ENCODE measurements at places on chromosomes 6 and 20.

- H3K4me1 ChIP-seq = no peaks in the 10 kb centered on the region
- DNase-seq = no peak
- H3K27me3 ChIP-seq = no peaks in the 10 kb centered on the region
- H3K27ac ChIP-seq = no peak overlapping the region
- H3K36me3 ChIP-seq = no peaks in the 10 kb centered on the region
Observed at GRCh38 chr6:120122401-120122800, 772.8 kb upstream of the MAN1A1 start.

DNA sequence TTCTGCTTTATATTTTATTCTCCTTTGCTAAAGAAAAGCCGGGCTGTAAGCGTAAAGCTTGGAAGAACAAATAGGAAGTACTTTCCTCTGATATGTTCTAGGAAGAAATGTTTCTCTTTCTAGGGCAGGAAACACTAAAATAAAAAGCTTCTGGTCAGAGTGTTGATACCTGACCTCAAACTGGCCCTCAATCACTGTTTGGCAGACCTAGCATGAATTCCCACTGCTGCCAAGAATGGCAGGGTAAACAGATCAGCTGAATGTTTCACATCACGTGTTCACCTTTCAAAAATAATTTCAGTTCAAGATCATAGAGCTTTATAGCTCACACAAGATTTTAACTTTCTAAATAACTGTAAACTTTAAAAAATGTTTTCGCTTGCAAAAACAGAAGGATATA lies 2.9 kb downstream of the MPC1 start:
- H3K4me1 ChIP-seq = peaks cover 25% of the 10 kb centered on the region
- no peaks in the 10 kb centered on the region for H3K27me3 ChIP-seq
- no peak overlapping the region for H3K27ac ChIP-seq

GRCh38 chr6:4884646-4885340 lies 108.6 kb downstream of the CDYL start:
- H3K4me1 ChIP-seq = peaks cover 3% of the 10 kb centered on the region
- no peaks in the 10 kb centered on the region for H3K27me3 ChIP-seq
- H3K36me3 ChIP-seq = no peaks in the 10 kb centered on the region
- H3K27ac ChIP-seq = no peak overlapping the region

- no peaks in the 10 kb centered on the region for H3K4me1 ChIP-seq
- no peak overlapping the region for H3K4me3 ChIP-seq
- DNase-seq = no peak
- H3K27ac ChIP-seq = no peak overlapping the region
Observed at GRCh38 chr6:282177-282866, 10.0 kb upstream of the DUSP22 start.

DNA sequence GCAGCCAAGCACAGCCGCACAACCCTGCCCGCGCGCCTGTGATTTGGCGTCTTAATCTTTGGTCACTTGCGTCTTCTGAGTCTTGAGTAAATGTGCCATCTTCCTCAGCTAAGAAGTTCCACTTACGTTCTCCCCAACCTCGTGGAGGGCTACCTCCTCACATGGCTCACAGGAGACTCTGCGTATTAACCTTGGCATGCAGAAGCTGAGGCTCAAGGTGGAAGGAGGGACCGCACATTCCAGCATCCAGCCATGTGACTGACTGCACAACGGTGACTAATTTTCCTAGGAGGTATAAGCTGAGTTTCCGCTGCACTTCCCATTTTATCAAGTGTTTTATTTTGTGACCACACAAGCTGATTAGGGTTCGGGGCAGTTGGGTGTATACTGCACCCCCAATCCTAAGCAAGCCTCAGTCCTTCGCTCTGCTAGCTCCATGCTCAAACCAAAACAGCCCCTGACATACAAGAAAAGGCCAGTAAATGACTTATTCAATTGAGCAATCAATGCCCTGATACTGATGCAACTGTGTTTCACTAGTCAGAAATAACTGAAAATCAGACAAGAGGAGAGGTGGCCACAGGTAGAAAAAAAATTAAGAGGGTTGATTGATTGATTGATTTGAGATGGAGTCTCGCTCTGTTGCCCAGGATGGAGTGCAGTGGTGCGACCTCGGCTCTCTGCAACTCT lies 7.0 kb downstream of the BEND3 start:
- H3K4me1 ChIP-seq = no peaks in the 10 kb centered on the region
- H3K27ac ChIP-seq = no peak overlapping the region
- H3K27me3 ChIP-seq = no peaks in the 10 kb centered on the region

DNA sequence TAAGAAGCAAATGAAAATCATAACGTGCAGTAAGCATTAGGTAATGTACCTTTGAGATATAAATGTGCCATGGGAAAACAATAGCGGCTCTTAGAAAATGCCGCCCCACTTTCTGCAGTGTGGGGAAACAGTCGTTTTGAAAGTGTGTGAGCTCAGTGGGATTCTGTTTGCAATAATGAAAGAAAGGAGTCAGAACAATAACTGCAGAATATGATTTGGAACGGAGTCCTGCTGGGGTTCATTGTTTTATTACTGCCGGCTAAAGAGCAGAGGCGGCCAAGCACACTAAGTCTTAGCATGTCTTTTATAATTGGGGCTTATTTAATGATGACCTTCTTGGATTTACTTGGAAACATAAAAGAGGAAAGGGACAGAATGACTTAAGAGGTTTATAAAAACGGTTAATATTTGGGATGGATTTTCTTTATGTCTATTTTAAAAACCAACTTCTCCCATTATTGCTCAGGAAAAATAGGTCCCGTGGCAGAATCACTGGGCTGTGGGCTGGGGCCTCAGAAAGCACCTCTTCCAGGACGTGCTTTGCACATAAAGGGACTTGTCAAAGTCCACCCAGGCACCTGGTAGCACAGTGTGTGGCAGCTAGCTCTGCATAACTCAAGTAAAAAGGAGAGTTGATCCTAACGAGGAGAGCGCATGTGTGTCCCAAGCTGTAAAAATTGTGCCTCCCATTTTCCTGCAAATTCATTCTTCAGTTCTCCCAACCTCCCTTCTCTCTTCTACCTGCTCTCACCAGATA lies 44.0 kb upstream of the SLC22A16 start:
- no peak for DNase-seq
- H3K4me1 ChIP-seq = no peaks in the 10 kb centered on the region
- H3K27me3 ChIP-seq = no peaks in the 10 kb centered on the region

- no peaks in the 10 kb centered on the region for H3K4me1 ChIP-seq
- H3K27ac ChIP-seq = no peak overlapping the region
- H3K36me3 ChIP-seq = no peaks in the 10 kb centered on the region
- DNase-seq = peak; percentile 32
- H3K4me3 ChIP-seq = no peak overlapping the region
Observed at GRCh38 chr6:125310994-125311649, 9.4 kb upstream of the HDDC2 start.

DNA sequence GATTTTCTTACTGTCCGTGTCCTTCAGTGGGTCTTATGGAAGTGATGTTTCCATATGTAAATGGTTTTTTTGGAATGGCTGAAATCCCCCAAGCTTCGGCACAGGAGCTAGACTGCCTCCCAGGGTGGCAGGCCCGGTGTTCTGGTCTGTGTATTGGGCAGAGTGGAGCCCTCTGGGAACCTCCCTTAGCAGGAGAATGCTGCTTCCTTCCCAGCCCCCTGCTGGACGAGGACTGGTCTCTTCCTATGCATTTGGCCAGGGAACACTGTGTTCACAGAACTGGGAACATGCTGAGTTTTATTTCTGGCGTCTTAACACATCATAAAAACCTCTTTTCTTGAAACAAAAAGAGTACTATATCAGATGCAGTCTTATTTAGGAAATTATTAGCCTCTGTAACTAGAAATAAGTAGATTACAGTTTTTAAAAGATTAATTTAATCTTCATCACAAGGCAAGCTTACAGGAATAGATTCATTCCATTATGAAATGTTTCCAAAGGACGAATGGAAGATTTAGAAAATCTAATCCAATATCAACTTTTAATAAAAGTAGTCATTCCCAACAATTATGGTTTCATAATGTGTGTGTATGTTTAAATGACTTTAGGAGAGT lies 56.6 kb downstream of the SYTL3 start:
- H3K4me3 ChIP-seq = no peak overlapping the region
- H3K36me3 ChIP-seq = no peaks in the 10 kb centered on the region
- H3K27ac ChIP-seq = peak overlapping the region; percentile 92
- DNase-seq = peak; percentile 74
- peaks cover 68% of the 10 kb centered on the region for H3K4me1 ChIP-seq
- no peaks in the 10 kb centered on the region for H3K27me3 ChIP-seq

GRCh38 chr6:704046-704445 lies 11.1 kb upstream of the EXOC2 start:
- H3K36me3 ChIP-seq = no peaks in the 10 kb centered on the region
- no peaks in the 10 kb centered on the region for H3K27me3 ChIP-seq
- H3K27ac ChIP-seq = no peak overlapping the region
- H3K4me1 ChIP-seq = peaks cover 4% of the 10 kb centered on the region

GRCh38 chr6:161110028-161110779 lies 118.6 kb downstream of the MAP3K4 start:
- H3K27me3 ChIP-seq = no peaks in the 10 kb centered on the region
- peaks cover 46% of the 10 kb centered on the region for H3K36me3 ChIP-seq
- no peak overlapping the region for H3K4me3 ChIP-seq
- no peaks in the 10 kb centered on the region for H3K4me1 ChIP-seq

- H3K27me3 ChIP-seq = no peaks in the 10 kb centered on the region
- DNase-seq = no peak
- peaks cover 4% of the 10 kb centered on the region for H3K36me3 ChIP-seq
Observed at GRCh38 chr20:21133917-21134622, 8.2 kb downstream of the KIZ start.

- H3K4me3 ChIP-seq = no peak overlapping the region
- peaks cover 4% of the 10 kb centered on the region for H3K27me3 ChIP-seq
- no peak for DNase-seq
- H3K36me3 ChIP-seq = no peaks in the 10 kb centered on the region
- no peak overlapping the region for H3K27ac ChIP-seq
Observed at GRCh38 chr20:37565134-37565811, 37.6 kb upstream of the BLCAP start.

GRCh38 chr6:39377539-39377950 lies 55.0 kb upstream of the KCNK16 start:
- no peaks in the 10 kb centered on the region for H3K27me3 ChIP-seq
- H3K27ac ChIP-seq = no peak overlapping the region
- H3K4me3 ChIP-seq = no peak overlapping the region
- H3K36me3 ChIP-seq = no peaks in the 10 kb centered on the region

- H3K27me3 ChIP-seq = no peaks in the 10 kb centered on the region
- H3K4me1 ChIP-seq = no peaks in the 10 kb centered on the region
- no peak overlapping the region for H3K27ac ChIP-seq
- DNase-seq = no peak
Observed at GRCh38 chr6:42873313-42873712, 6.1 kb upstream of the RPL7L1 start.

- DNase-seq = no peak
- H3K36me3 ChIP-seq = no peaks in the 10 kb centered on the region
- no peaks in the 10 kb centered on the region for H3K4me1 ChIP-seq
Observed at GRCh38 chr6:90175627-90176538, 120.8 kb downstream of the BACH2 start.

DNA sequence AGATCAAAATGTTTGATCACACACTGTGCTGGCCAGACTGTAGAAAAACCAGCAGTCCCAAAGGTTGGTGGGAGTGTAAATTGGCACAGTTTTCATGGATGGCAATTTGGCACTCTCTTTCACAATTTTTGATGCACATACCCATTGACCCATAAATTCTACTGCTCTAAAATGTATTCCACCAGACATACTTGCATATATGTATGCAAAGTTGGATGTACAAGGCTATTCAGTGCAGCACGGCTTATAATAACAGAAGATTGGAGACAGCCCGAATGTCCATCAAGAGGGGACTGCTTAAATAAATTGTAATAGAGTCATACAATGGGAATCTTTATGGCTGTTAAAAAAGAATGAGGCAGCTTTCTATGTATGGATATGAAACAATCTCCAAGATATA lies 101.7 kb upstream of the TOP1 start:
- no peak overlapping the region for H3K27ac ChIP-seq
- no peaks in the 10 kb centered on the region for H3K27me3 ChIP-seq
- H3K4me1 ChIP-seq = no peaks in the 10 kb centered on the region
- H3K4me3 ChIP-seq = no peak overlapping the region
- no peaks in the 10 kb centered on the region for H3K36me3 ChIP-seq
- DNase-seq = no peak

Measured in thyroid gland (tissue), 4 donors.